ENCODE measurements at places on chromosomes 5 and 9.

DNA sequence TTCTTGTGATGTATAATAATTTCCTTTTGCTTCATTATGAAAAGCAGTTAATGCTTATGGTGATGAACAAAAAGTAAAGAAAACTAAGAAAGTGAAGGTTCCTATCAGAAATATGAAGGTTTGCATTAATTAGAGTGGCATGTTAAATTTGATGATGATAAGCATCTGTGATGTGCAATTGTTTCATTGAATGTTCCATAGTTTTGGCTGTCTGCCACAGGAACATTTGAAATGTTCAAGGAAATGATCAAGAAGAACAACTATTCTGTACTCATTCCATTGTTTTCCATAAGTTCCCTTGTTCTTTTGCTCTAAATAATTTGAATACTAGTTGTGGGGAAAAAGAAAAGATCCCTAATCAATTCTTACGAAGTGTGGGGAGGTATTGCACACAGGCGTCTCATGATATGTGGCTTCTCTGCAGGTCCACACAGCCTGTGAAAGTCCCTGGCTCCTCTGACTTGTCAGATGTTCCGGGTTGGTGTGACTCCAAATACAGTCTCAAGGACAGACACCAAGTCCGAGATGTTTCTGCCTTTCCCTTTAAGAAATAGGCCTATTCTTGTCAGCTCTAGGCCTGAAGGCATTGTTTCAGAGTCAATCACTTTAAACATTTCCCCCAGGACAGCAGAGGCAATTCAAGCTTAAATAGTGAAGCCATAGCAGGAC, 152.6 kb upstream of the MAST4 start:
- DNase-seq = no peak

- no peak for DNase-seq
Observed at GRCh38 chr5:56769875-56770604, 45.3 kb upstream of the MAP3K1 start.

DNA sequence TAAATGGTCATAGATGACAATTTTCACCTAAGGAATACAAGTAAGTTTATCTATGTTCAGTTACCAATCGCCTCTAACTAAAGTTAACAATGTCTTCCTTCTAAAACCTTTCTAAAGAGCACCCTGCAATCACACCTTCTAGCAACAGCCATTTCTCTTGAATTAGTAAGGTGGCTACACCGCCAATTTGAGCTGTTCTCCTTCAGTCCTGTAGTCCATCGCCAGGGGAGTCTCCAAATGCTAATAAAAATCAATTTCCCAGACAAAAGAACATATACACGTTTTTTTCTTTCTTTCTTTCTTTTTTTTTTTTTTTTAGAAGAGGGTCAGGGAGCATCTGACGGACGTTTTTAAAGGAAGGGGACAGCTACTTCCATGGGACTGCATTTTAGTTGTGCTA, 729 bp upstream of the RORB start:
- DNase-seq = no peak

DNA sequence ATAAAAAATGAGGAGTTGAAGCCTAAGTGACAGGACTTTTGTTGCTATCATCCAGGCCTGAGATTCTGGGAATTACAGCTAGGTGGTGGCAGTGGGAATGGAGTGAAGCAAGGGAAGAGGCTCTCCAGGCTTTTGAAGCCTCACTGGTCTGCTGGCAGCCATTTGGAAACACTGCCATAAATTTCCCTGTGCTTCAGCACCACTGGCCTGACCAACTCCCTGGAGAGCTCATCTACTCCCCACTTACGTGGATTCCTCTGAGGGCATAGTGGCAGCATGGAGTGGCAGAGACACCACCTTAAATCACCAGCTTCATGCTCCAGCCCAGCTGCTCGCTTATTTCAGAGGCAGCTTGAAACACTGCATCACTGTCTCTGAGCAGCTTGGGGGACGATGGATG, 518.2 kb downstream of the TLR4 start:
- DNase-seq = no peak

Measured in activated T-helper 1 cell treated with Interleukin-2 at 50 U/mL for 16 hours (primary cell).